ENCODE measurements at places on chromosomes 6 and 20.

DNA sequence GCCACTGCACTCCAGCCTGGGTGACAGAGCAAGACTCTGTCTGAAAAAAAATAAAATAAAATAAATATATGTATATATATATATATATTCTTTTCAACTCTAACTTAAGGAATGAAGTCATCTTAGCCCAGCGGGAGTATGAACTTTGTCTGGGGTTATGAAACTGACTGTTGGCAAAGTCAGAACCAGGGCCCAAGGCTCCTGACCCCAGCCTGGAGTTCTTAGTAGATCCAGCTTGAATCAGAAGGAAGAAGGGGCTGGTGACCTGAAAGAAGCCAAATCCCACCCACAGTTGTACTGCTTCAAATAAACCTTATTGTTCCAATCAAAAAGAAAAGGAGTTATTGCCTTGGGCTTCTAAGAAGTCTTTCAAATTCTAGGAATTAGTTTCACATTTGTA is 83.1 kb upstream of the MAP7 start:
- DNase-seq = no peak

DNA sequence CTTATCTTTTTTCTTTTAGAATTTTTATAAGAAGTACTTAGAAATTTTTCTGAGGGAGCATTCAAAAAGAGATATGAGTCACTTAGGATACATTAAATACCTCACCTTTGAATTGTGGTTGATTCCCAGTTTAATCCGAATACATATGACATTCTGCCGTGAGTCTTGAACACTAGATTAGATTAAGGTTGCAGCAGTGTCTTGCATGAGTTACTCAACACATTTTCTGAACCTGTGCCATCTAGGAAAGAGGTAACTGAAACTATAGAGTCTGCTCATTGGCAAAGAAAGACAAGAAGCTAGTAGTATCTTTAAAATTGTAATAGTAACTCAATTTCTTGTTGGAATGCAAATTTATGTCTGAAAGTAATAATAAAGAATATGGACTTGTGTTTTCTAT is 14.9 kb downstream of the PEX3 start:
- no peak for DNase-seq

DNA sequence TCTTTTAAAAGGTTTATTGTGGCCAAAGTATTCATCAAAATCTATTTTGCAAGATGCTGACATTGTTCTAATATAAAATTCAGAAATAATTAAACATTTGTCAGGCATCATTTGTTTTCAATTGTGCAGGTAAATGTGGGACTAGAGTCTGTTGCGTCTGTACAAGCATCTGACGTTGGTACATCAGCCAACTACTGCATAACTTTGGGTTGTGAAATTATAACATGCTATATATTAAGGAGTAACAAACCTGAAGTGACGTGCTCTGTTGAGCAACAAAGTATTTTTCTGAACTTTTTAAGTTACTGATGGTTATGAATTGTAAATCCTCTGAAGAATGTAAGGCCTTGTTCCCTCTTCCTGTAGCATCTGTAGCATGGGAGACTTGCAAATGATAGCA is 66.0 kb downstream of the RNF182 start:
- DNase-seq = no peak

DNA sequence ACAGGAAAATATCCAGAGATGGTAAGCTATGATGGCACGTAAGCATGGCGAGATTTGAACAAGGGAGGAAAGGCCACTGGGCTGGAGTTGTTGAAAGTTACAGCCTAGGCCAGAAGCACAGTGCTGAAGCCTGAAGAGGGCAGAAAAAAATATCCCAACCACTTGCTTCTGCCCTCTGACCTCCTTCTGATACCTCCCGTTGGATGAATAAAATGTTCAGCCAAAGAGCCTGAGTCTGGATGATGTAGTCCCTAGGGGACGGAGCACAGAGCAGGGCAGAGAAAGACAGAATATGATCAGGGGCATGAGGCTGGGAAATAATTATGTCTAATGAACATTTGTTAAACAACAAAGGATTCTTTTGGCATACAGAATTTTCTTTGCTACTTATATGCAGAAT is 19.7 kb downstream of the KLHL31 start:
- DNase-seq = no peak

DNA sequence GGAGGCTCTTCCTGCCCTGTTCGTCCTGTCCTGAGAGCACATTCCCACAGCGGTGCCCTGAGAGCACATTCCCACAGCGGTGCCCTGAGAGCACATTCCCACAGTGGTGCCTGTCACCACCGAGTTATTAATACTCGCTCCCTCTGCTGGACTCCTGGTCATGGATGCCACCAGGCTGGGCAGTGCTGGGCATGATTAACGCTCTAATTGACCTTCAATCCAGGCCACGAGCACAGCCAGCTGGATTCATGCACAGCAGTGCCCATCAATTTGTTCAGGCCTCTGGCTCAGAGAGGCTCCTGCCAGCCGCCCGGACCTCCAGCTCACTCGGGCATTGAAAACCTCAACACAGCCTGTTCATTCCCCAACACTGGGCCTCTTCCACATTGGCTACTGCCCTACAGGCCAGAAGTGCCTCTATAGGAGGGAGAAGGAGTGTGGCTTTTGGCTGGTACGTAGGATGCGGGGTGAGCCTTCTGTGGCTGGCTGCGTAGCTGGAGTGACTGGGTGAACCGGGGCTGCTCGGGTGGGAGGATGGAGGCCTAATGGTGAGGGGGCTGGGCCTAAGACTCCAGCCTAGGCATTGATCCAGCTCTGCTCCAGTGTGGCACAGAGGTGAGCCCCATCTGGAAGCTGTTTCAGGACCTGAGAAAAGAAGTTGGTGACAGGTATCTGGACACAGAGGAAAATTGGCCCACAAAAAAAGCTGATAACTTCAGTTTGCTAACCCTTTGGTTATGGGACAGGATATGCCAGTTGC is 9.3 kb downstream of the IP6K3 start:
- DNase-seq = no peak

DNA sequence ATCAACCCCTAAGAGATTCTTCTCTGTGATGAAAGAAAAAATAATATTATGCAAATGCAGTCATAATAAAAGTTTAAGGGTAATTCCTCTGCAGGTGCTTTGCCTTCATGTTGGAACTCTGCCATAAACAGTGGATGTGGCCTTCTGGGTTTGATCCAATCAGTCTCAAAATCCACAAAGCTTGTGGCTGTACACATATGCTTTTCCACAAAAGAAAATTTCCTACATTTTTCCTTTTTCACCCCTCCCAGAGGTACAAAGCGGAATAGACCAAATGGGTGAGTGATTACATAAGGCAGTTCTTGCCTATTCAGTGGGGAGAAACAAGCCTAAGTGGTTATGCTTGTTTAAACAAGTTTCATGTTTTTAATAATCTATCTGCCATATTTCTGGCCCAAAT is 16.7 kb downstream of the CALHM5 start:
- DNase-seq = no peak

DNA sequence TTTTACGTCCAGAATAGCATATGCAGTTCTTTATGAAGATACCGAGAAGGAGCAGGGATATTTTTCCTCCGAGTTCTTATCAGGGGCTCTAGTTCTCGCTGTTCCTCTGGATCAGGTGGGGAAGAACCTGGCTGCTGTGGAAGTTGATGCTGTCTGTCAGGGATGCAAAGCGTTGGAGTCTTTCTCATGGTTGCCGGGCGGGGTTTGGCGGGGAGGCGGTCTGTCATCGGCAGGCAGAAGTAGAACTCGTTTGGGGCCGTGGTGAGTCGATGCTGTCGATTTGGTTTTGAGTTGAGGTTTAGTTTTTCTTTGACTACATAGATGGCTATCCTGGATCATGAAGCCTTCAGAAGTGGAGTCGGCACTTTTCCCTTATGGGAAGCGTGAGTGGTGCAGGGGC is 691.2 kb downstream of the QKI start:
- no peak for DNase-seq

DNA sequence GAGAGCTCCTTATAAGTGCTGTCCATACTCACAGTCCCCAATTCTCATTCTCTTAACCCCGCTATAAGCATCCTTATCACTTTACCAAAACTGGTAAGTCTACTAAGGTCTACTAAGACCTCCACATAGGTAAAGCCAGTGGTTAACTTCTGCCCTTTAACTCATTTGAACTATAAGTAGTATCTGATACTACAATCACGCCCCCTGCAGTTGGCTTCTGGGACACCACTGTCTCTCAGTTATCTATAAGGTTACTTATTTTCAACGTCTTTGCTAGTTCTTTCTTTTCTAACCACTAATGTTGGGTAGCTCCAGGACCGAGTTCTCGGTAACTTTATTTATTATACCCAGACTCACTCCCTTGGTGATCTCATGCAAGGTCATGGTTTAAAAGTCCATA is 142.6 kb downstream of the ARHGAP18 start:
- DNase-seq = peak; percentile 51

DNA sequence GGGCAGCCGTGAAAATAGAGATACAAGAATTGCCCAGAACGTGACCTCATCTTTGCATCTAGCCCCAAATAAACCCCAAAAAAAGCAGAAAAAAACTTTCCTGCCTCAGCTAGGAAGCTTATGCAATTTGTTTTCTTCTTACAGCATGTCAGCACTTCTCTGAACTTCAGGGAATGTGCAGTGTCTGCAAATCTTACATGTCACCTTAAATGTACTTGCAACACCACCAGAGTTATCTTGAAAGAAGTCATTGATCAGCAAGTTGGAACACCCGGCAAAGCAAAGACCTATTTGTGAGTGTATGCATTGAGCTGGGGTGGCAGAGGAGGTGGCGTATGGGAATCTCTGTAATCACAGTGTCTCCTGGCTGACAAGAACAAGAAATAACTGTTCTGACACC is 123.4 kb downstream of the PKHD1 start:
- DNase-seq = no peak

DNA sequence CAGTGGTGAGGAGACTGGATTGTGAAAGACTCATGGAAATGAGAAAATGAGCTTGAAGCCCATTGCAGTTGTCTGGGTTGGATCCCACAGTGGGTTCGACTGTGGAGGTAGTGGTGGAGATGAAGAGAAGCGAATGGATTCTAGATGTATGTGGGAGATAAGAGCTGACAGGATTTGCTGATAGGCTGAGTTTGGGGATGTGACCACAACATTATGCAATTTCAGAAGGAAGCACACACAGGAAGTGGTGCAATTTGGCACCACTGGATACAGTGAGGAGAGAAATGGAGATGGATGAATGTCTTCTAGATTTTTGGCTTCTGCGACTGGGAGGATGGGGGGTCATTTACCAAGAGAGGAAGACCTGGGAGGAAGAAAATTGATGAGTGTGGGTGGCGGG is 64.4 kb upstream of the MAFB start:
- no peak for DNase-seq

GRCh38 chr20:53085720-53086119 is 113.6 kb downstream of the TSHZ2 start:
- no peak for DNase-seq

- no peak for DNase-seq
Measured at GRCh38 chr6:113679051-113679450, 178.1 kb upstream of the MARCKS start.

- DNase-seq = no peak
Measured at GRCh38 chr6:141403827-141404226, 728.9 kb upstream of the GJE1 start.

DNA sequence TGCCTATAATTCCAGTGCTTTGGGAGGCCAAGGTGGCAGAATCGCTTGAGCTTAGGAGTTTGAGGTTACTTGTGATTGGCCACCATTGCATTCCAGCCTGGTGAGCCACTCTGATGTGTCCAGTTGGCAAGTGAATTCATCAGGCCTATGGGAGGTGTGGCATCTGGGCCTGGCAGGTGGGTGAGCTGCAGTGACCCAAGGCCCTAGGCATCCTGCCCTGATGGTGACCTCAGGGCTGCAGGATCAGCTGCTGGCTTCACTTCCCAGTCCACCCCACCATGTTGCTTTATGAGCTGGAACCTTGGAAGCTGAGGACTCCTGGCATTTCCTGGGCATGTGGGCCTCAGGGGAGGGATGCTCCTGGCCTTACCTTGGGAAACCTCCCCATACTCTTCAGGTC is 20.5 kb downstream of the RSPH9 start:
- no peak for DNase-seq

- peak; percentile 92 for DNase-seq
Measured at GRCh38 chr6:161727083-161727833, 453.4 kb upstream of the AGPAT4 start.

DNA sequence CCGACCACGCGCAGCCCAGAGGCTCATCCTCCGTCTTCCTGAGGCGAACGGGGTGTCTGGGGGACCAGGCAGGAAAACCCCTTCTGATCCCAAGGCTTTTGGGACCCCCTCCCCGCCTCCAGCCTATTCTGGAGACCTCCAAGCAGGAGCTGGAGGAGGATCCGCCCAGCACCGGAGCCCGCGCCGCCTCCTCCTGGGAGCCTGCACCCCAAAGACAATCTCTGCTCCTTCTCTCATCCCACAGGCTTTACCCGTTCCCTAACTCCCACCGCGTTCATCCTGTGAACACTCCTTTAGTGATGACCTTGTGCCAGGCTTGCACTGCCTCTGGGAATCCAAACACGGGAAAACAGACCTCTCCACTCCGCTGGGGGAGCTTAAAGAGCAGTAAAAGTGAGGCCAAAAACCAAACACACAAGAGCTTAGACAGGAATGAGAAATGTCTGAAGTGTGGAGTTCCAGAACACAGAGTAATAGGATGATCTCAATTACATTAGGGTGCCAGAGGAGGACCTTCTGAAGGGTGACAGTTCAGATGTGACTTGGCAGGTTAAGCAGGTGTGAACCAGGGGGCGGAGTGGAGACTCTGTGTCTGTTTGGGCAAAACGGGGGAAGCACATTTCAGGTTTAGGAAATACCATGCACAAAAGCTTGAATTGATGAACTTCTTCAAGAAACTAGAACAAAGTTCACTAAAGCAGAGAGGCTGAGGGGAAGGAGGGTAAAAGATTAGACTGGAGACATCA is 7.6 kb downstream of the HLA-DRB5 start:
- DNase-seq = no peak

Data from NCI-H146 (cell line).